ENCODE measurements at places on chromosomes 6 and 20.

DNA sequence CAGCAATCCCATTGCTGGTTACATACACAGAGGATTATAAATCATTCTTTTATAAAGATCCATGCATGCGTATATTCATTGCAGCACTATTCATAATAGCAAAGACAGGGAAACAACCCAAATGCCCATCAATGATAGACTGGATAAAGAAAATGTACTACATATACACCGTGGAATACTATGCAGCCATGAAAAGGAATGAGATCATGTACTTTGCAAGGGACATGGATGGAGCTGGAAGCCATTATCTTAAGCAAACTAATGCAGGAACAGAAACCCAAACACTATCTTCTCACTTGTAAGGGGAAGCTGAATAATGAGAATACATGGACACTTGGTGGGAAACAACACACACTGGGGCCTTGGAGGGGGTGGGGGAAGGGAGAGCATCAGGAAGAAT lies 529.7 kb downstream of the TBC1D32 start:
- no peak for DNase-seq

DNA sequence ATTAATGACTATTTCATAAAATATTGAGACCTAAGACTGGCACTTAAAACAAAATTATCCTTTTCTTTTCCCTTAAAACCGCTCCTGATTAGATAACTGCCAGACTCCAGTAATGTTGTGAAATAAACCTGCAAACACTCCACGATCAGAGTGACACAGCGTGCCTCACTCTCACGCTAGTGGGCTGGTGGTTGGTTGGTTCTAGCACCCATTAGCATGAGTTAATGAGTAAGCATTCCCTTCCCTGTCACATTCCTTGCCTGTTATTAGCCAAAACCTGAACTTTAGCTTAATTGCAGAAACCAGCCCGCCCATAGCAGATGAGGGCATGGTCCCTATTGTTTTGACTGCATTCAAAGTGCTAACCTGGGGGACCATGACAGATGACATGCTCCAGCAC lies 193.4 kb downstream of the CD83 start:
- no peak for DNase-seq

- DNase-seq, result no peak
Measured at GRCh38 chr6:90160013-90160412, 136.6 kb downstream of the BACH2 start.

DNA sequence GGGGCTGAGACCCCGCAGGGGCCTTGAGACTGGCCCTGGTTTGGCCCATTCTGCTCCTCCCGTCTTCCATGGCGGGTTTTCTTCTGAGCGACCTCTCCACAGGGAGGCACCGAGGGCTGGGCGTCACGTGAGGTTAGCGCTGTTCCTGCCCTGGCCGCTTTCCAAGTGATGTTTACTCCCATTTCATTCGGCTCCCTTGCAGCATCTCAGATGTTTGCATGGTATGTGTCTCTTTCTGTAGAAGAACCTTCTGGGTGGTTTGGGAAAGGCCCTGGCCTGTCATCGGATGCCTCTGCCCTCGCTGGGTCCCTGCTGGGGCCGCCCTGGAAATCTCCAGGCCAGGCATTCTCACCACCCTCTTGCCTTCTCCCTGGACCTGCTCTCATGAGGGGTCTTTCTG lies 17.3 kb downstream of the RAMACL start:
- no peak for DNase-seq

- DNase-seq, result no peak
Measured at GRCh38 chr6:21935561-21936028, 342.0 kb downstream of the SOX4 start.

- no peak for DNase-seq
Measured at GRCh38 chr6:34718976-34719375, 22.4 kb upstream of the ILRUN start.

GRCh38 chr6:79431537-79431933 lies 105.7 kb downstream of the LCA5 start:
- no peak for DNase-seq

- no peak for DNase-seq
Measured at GRCh38 chr20:25675161-25675560, 21.5 kb downstream of the ZNF337 start.

GRCh38 chr6:138162955-138163575 lies 1.3 kb downstream of the ARFGEF3 start:
- DNase-seq, result no peak

DNA sequence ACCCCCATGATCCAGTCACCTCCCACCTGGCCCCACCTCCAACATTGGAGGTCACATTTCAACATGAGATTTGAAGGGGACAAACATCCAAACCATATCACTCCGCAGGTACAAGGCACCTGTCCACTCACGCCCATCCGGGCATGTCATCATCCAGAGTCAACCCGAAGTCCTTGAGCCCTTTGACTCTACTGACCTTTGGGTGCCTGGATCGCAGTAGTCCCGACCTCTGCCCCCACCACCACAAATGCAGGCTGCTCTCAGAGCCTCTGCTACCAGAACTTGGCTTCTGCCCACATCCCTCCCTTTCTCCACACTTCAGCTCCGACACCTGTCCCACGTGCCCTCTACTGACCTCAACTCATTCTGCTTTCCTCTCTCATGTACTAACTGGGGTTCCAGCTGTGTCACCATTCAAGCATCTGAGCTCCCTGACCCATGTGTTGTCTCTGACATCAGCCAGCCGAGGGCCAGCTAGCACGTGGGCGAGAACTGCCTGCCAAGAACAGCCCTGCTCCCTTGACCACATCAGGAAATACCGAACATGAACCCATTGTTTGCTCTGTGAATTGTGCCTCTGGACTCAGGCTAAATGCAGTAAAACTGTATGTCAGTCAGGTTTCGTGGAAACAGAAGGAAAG lies 498.3 kb upstream of the SULF2 start:
- no peak for DNase-seq

GRCh38 chr6:65402564-65402963 lies 304.5 kb downstream of the EYS start:
- no peak for DNase-seq

DNA sequence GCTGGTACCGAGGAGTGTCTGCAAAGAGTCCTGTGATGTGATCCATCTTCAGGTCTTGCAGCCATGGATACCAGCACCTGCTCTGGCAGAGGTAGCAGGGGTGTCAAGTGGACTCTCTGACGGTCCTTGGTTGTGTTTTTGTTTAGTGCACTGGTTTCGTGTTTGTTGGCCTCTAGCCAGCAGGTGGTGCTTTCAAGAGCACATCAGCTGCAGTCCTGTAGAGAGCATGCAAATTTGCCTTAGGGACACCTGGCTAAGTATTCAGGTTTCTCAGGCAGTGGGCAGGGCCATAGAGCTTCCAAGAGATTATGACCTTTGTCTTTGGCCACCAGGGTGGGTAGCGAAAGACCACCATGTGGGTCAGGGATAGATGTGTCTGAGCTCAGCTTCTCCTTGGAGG lies 14.5 kb upstream of the RGS17 start:
- no peak for DNase-seq

GRCh38 chr20:2446845-2447244 lies 23.7 kb downstream of the SNRPB start:
- no peak for DNase-seq

GRCh38 chr6:103855750-103856149 lies 1004.0 kb downstream of the HACE1 start:
- no peak for DNase-seq

DNA sequence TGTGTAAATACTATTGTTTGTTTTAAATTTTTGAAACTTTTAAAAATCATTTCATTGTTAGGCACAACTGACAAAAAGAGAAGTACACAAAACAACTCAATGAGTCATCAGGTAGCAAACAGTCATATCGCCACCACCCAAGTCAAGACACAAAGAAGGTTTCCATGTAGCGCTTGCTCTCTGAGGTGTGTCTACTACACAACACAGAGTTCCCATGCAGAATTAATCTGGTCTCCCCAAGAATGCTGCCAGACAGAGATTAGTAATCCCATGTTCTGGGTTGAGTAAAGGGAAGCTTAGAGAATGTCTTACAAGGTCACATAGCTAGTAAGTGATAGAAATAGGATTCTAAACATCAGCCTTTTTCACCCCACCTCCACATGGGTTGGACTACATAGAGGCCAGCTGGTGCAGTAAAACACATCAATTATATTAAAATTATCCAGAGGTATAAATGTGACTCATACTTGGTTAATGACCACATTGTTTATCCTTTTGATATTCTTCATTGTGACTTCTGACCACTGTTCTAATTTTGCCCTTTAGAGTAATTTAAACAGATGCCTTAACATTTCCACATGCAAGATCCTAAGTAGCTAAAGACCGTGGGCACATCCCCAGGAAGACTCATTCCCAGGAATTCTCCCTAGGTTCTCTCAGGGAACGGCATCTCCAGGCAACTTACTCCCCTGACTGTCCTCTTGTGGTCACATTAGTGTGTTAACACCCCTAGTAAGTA lies 413.5 kb downstream of the PRKN start:
- no peak for DNase-seq

Measured in 8988T (cell line).